ENCODE measurements at places on chromosomes 2 and 18.
A peak's percentile ranks its signal among the peaks of the same experiment; 100 is the strongest.

- H3K36me3 ChIP-seq, result no peaks in the 10 kb centered on the region
- no peak overlapping the region for H3K27ac ChIP-seq
- no peak overlapping the region for H3K4me3 ChIP-seq
- no peaks in the 10 kb centered on the region for H3K27me3 ChIP-seq
- no peak for DNase-seq
Measured at GRCh38 chr2:125364192-125364983, 1291.6 kb upstream of the GYPC start.

DNA sequence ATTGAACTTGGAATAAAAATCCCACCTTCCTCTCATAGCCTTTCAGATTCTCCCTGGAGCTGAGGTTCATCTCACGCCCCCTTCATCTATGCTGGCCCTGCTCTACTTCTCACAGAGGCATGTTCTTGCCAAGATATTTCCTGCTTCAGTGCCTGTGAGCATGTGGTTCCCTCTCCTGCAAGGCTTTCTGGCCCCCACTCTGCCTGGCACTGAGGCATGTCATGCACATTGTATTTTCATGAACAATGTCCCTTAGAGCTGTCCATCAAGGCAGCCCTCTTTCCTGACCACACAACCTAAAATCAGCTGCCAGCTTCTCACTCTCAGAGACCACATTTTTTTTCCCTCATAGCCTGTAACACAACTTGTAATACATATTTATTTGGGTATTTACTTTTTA lies 18.0 kb upstream of the HK2 start:
- no peak for DNase-seq
- no peak overlapping the region for H3K4me3 ChIP-seq
- no peaks in the 10 kb centered on the region for H3K4me1 ChIP-seq
- H3K36me3 ChIP-seq, result no peaks in the 10 kb centered on the region
- no peaks in the 10 kb centered on the region for H3K27me3 ChIP-seq

DNA sequence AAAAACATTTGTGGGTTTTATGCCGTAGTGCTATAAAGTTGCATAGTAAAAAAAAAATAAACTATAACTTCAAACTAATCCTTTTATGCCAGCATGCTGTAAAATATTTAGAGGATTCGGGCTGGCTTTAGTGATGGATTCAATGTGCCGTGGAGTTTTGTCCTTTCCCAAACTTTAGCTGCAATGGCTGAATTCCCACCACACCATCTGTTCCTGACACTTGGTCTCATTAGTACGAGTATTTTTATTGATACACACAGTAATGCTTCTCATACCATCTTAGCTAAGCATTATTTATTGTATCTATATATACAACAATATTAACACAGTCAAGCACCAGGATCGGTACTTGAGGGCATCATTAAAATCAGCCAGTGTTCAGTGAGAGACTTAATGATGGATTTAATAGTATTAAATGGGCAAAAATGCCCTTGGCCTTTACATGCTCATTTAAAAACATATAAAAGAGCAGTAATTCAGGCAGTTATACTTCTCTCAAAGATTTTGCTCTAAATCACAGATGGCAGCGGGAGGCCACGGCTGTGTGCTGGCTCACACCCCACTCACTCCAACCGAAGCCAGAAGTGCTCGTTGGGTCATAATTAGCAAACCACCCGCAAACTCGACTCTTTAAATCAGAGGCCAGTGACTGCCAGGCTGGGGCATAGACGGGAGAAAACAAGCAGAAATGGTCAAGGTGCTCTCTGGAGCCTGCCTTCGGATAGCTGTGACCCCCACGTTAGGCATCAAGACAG lies 297.0 kb upstream of the REV1 start:
- no peak overlapping the region for H3K27ac ChIP-seq
- H3K36me3 ChIP-seq, result no peaks in the 10 kb centered on the region
- H3K4me3 ChIP-seq, result no peak overlapping the region
- no peaks in the 10 kb centered on the region for H3K4me1 ChIP-seq
- DNase-seq, result no peak

- H3K27me3 ChIP-seq, result no peaks in the 10 kb centered on the region
- peaks cover 12% of the 10 kb centered on the region for H3K36me3 ChIP-seq
- H3K4me1 ChIP-seq, result no peaks in the 10 kb centered on the region
- no peak overlapping the region for H3K4me3 ChIP-seq
- DNase-seq, result no peak
Measured at GRCh38 chr2:74168739-74169138, 9.9 kb downstream of the MOB1A start.

DNA sequence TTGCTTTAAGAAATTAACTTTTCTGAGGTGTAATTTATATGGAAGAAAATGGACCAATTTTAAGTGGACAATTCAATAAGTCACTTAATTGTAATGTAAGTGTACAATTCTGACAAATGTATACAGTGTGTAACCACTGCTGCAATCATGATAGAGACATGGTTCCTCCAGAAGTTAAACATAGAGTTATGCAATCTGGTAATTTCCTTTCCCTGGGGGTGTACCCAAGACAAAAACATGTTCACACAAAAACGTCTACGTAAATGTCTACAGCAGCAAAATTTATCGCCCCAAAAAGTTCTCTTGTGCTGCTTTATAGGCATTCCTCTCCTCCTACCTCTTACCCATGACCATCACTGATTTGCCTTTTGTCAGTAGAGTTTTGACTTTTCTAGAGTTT lies 141.5 kb downstream of the AQP4 start:
- no peaks in the 10 kb centered on the region for H3K36me3 ChIP-seq
- no peaks in the 10 kb centered on the region for H3K4me1 ChIP-seq
- H3K27me3 ChIP-seq, result no peaks in the 10 kb centered on the region
- no peak for DNase-seq
- H3K4me3 ChIP-seq, result no peak overlapping the region

DNA sequence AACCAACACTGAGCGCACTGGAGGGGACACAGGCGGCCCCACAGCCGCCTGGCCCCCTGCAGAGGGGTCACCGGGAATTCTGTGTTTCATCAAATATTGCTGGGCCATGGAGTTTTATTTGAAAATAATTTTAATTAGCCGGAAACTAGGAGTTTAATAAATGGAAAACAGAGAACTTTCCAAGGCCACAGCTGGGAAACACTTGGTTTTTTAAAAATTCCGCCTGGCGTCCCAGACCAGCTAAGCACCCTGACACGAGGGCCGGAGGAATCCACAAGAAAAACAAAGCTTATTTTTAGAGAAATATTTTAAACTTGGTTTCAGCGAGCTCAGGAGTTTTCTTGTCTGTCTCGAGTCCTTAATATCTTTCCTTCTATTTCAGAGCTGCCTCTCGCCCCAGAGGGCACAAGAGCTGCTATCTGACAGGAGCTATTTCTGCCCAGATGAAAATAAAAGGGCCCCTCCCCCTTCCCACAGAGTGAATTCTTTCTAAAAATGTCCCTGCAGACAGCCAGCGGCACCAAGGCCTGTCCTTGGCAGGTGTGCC lies 8.2 kb downstream of the ZFP36L2 start:
- peak overlapping the region; percentile 4 for H3K4me3 ChIP-seq
- no peaks in the 10 kb centered on the region for H3K36me3 ChIP-seq
- H3K4me1 ChIP-seq, result peaks cover 12% of the 10 kb centered on the region
- peak overlapping the region; percentile 97 for H3K27ac ChIP-seq
- no peaks in the 10 kb centered on the region for H3K27me3 ChIP-seq

- H3K4me1 ChIP-seq, result no peaks in the 10 kb centered on the region
- no peaks in the 10 kb centered on the region for H3K36me3 ChIP-seq
- H3K27me3 ChIP-seq, result no peaks in the 10 kb centered on the region
- no peak overlapping the region for H3K27ac ChIP-seq
- no peak overlapping the region for H3K4me3 ChIP-seq
Measured at GRCh38 chr2:149160701-149161217, 122.3 kb downstream of the LYPD6B start.

GRCh38 chr2:23924589-23925359 lies 2.1 kb downstream of the ATAD2B start:
- H3K4me1 ChIP-seq, result peaks cover 8% of the 10 kb centered on the region
- no peaks in the 10 kb centered on the region for H3K27me3 ChIP-seq
- no peak for DNase-seq
- H3K4me3 ChIP-seq, result no peak overlapping the region

DNA sequence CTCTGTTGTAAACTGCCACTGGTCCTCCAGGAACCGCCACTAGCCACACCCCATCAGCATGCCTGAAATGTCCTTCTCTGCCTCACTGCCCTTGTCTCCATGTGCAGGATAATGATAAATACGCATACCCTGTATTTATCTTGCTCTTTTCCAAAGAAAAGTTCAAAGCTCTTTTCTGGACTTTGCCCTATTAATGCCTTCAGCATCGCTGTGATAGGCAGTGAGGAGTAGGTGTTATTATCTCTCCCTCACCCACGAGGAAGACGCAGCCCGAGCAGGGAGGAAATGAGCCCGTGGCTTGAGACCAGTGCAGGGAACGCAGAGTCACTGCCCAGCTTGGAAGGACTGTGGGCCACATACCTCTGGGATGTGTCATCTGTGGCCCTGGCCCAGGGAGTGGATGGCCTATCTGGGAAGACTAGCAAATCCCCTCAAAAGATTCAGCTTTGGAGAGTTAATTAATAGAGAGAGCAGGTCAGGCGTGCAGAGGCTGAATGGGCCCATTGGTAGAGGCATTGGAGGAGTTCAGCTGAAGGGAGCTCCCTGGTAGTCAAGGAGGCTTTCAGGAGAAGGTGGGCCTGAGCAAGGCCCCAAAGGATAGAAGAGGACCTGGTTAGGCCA lies 39.5 kb upstream of the MCFD2 start:
- H3K4me1 ChIP-seq, result no peaks in the 10 kb centered on the region
- H3K36me3 ChIP-seq, result no peaks in the 10 kb centered on the region
- H3K4me3 ChIP-seq, result no peak overlapping the region

DNA sequence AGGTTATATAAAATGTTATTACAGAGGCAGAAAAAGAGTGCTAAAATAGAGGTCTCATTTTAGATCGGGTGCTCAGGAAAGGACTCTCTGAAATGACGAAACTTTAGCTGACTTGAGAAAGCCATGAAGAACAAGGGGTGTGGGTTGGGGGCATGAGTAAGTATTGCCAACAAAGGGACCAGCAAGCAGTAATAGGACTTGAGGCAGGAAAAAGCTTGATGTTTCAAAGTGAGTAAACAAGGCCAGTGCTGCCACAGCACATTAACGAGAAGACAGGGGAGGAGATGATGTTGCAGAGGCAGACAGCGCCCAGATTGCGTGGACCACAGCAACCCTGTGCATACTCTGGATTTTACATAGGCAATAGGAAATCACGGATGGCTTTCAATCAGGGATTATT lies 318.8 kb downstream of the ZEB2 start:
- no peak for DNase-seq
- H3K36me3 ChIP-seq, result no peaks in the 10 kb centered on the region
- no peak overlapping the region for H3K4me3 ChIP-seq
- H3K27ac ChIP-seq, result no peak overlapping the region
- H3K27me3 ChIP-seq, result no peaks in the 10 kb centered on the region

DNA sequence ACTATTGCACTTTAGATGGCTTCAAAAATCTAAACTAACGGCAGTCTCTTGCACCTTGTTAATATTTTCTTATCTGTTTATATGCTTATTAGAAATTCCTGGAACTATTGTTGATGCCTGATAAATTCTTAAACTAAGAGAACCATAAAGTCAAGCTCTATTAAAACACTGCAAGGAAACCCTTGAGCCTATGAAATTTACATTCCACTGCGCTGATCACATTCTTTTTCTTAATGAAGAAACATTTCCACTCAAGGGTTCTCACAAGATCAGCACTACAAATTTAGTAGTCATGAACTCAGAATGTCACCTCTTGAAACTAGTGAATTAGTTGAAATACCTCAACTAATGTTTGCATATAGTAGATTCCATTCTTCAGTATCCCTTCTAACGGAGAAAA lies 331.8 kb upstream of the SLC8A1 start:
- H3K4me1 ChIP-seq, result no peaks in the 10 kb centered on the region
- no peaks in the 10 kb centered on the region for H3K36me3 ChIP-seq
- H3K27me3 ChIP-seq, result no peaks in the 10 kb centered on the region
- H3K4me3 ChIP-seq, result no peak overlapping the region
- no peak overlapping the region for H3K27ac ChIP-seq
- DNase-seq, result no peak

GRCh38 chr18:35581898-35582641 lies 530 bp downstream of the GALNT1 start:
- H3K36me3 ChIP-seq, result no peaks in the 10 kb centered on the region
- peak overlapping the region; percentile 71 for H3K4me3 ChIP-seq
- peak overlapping the region; percentile 49 for H3K27ac ChIP-seq
- no peaks in the 10 kb centered on the region for H3K27me3 ChIP-seq
- peak; percentile 37 for DNase-seq
- H3K4me1 ChIP-seq, result peaks cover 7% of the 10 kb centered on the region

DNA sequence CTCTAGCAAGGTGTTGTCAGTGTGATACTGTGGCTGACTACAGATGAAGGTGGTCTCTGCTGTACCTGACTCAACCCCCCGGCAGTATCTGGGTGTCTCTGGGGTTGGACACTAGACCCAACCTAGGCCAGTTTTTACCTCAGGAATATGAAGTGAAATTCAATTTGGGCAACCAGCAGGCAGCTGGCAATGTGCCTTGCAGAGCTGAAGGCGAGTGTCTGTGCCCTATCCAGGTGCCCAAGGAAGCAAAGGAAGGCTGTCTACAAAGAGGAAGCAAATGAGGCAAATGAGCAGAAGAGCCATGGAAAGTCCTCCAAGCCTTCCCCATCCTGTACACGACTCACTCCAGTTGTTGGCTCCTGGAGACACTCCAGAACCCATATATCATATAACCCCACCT lies 264.6 kb upstream of the AGAP1 start:
- no peaks in the 10 kb centered on the region for H3K27me3 ChIP-seq
- no peak overlapping the region for H3K27ac ChIP-seq
- H3K36me3 ChIP-seq, result no peaks in the 10 kb centered on the region
- no peak overlapping the region for H3K4me3 ChIP-seq
- no peaks in the 10 kb centered on the region for H3K4me1 ChIP-seq

DNA sequence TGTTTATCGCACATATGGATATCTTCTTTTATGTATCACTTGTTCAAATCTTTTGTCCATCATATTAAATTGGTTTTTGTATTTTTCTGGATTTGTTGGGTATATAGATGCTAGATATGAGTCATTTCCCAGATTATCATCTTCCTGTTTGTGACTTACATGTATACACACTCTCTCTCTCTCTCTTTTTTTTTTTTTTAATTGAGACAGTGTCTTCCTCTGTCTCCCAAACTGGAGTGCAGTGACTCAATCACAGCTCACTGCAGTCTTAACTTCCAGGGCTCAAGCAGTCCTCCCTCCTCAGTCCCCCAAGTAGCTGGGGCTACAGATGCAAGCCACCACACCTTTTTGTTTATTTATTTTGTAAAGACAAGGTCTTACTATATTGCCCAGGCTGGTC lies 43.8 kb downstream of the XIRP2 start:
- H3K4me3 ChIP-seq, result no peak overlapping the region
- H3K4me1 ChIP-seq, result no peaks in the 10 kb centered on the region
- H3K27ac ChIP-seq, result no peak overlapping the region
- DNase-seq, result no peak

DNA sequence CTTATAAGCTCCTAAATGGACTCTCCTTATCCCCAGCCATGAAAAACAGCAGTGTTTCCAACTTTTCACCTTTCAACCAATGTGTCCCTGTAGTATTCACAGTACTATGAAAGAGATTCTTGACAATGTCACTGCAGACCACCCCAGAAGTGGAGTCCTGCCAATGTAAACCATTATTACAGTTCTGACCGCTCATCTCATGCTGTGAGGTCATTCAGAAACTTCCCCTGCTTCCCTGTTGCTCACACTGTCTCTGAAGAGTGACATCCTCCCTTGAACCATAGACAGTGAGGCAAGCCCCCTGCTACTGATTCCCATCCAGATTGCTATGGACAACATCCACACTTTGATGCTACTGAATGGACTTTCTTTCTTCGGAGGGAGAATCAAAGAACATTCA lies 1523.7 kb upstream of the ACVR2A start:
- H3K4me3 ChIP-seq, result no peak overlapping the region
- no peaks in the 10 kb centered on the region for H3K27me3 ChIP-seq
- no peaks in the 10 kb centered on the region for H3K36me3 ChIP-seq
- H3K4me1 ChIP-seq, result no peaks in the 10 kb centered on the region
- no peak overlapping the region for H3K27ac ChIP-seq
